ENCODE measurements at places on chromosomes 3 and 15.
A peak's percentile ranks its signal among the peaks of the same experiment; 100 is the strongest.

DNA sequence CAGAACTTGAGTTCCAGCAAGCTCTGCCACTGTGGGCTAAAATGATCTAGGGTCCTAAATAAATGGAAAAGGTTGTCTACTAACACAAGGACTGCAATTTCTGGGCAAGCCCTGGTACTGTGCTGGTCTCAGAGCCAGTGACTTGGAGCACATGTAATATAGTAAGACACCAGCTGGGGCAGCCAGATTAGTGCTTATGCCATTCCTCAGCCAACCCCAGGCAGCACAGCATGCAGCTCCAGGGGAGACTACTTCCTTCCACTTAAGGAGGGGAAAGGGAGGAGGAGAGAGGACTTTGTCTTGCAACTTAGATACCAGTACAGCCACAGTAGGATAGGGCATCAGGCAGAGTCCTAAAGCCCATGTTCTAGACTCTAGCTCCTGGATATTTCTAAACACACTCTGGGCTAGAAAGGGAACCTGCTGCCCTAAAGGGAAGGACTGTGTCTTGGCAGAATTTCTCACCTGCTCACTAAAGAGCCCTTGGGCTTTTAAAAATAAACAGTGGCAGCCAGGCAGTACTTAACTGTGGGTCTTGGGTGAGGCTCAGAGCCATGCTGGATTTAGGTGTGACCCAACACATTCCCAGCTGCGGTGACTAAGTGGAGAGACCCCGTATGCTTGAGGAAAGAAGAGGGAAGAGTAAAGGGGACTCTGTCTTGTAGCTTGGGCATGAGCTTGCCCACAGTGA is 223.7 kb upstream of the BCHE start:
- DNase-seq, result no peak

- DNase-seq, result no peak
Measured at GRCh38 chr3:39209329-39209970, 17.1 kb upstream of the XIRP1 start.

- DNase-seq, result no peak
Measured at GRCh38 chr15:66941791-66942190, 123.6 kb upstream of the SMAD3 start.

- DNase-seq, result no peak
Measured at GRCh38 chr3:64489361-64490044, 198.3 kb downstream of the ADAMTS9 start.

GRCh38 chr3:44924457-44925084 is 50.2 kb downstream of the TGM4 start:
- no peak for DNase-seq

- DNase-seq, result no peak
Measured at GRCh38 chr3:15300323-15301078, 31.9 kb downstream of the SH3BP5 start.

- DNase-seq, result no peak
Measured at GRCh38 chr3:106251160-106251892, 382.5 kb upstream of the CBLB start.

GRCh38 chr15:96312641-96313335 is 17.7 kb upstream of the NR2F2 start:
- DNase-seq, result no peak

DNA sequence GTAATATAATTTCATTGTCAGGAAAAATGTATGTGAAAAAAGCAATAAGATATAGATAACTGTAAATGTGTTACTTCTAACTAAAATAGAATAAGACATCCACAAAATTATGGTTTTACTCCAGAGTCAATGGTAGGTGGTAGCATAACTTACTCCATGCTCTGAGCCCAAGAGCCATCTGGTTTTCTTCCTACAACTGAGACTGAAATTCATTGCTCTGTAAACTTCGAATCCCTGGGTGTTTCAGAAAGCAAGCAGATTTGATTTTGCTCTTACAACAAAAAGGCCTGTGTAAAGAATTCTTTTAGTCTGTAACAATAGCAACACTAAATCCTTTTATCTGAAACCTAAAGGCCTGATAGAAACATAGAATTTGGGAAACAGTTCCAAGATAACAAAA is 805.9 kb downstream of the AGBL1 start:
- DNase-seq, result no peak

- DNase-seq, result no peak
Measured at GRCh38 chr15:69213786-69214185, 53.4 kb downstream of the GLCE start.

GRCh38 chr15:88487178-88487795 is 19.8 kb downstream of the MRPS11 start:
- no peak for DNase-seq

GRCh38 chr15:64854526-64854925 is 12.8 kb downstream of the PLEKHO2 start:
- no peak for DNase-seq

GRCh38 chr3:88744896-88745295 is 362.5 kb upstream of the EPHA3 start:
- DNase-seq, result no peak

DNA sequence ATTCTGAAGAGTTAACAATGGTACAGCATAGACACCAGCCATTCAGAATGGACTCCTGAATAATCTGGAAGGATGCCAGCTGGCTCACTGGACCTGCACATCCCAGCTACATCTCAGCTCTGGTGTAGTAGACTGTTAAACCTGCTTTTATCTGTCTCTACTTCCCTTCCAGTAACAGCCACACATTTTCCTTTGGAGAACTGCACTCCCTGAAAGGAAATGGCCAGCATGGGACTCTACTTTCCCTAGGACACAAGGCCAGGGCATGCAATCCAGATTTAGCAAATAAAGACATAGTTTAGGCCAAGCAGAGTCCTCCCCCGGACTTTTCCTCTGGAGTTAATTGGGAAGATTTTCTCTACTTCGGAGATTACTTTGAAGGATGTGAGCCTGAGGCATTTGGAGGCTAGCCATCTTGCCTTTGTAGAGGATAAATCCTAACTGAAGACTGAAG is 82.7 kb upstream of the TCF12 start:
- peak; percentile 87 for DNase-seq

DNA sequence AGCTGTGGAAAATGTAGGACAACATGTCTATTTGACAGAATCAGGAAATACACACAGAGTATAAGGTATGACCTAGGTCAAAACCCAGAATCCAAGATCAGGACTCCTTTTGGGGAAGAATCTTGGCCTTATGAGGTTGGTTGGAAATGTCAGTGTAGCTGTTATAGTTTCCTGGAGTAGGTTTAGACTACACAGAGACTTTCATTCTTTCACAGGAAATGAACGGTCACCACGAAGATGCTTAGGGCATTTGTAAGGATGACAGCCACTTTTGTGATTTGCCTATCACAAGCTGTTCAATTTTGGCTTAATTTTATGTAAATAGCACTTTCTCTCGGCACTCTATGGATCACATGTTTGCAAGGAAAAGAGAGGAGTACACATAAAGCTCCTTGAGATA is 18.6 kb upstream of the ZBTB20 start:
- DNase-seq, result no peak

GRCh38 chr3:9890249-9891071 is at the start of gene JAGN1:
Gene JAGN1, plus strand, starts transcription at chr3:9890610. Its CDS starts 113 bp downstream, at chr3:9890723.
- peak; percentile 86 for DNase-seq

- DNase-seq, result no peak
Measured at GRCh38 chr3:154758109-154758868, 321.8 kb upstream of the MME start.

DNA sequence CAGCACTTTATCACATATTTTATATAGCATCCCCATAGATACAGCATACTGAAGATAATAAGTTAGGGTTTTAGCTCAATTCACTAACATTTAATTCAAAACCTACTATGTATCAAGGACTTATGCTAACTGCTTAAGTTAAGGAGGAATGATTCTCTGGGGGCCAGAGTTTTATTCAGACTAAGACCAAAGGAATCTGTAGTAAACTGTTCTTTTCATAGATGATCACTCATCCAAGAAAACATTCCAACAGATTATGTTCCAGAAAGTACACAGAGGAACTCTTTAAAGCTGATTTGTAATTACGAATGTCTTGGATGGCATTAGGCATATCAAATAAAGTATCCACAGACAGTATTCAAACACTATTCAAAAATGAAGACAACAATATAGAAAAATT is 226.4 kb downstream of the SCAPER start:
- DNase-seq, result no peak

DNA sequence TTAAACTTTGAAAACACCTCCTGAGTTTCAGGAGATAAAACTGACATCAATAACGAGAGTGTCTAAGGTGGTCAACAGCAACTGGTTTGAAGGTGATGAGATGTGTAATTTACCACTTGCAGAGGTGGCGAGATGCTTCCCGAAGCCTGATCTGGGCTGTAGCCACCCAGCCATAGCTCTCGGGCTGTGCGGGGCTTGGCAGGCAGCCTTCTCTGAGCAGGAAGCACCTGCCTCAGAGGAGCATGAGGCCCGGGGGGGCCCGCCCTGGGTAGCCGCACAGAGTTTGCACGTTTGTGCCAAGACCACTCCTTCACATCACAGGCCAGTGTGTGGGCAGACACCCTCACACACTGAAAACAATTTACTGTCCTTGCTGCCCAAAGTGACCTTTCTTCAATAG is 220.3 kb downstream of the CACNA2D3 start:
- DNase-seq, result no peak

- DNase-seq, result no peak
Measured at GRCh38 chr3:164407111-164407510, 671.2 kb downstream of the SI start.

- peak; percentile 55 for DNase-seq
Measured at GRCh38 chr3:99686955-99687612, 48.7 kb downstream of the COL8A1 start.

DNA sequence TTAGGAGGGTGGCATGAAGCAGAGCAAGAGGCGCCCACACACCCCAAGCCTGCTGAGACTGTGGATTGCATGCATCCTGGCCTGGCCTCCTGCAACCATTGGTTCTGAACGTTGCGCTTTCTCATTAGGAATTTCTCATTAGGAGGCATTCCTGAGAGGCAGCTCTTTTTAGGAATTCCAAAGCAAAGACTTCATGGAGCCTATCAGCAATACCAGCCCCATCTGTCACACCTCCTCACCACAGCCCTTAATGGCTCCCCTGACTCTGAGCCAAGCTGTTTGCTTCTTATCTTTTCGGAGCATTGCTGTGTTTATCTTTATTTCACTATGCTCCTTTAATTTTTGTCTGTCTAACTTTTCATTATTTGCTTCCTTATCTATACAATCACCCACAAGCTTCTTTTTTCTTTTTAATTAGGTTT is 226.9 kb downstream of the CACNA2D3 start:
- no peak for DNase-seq

DNA sequence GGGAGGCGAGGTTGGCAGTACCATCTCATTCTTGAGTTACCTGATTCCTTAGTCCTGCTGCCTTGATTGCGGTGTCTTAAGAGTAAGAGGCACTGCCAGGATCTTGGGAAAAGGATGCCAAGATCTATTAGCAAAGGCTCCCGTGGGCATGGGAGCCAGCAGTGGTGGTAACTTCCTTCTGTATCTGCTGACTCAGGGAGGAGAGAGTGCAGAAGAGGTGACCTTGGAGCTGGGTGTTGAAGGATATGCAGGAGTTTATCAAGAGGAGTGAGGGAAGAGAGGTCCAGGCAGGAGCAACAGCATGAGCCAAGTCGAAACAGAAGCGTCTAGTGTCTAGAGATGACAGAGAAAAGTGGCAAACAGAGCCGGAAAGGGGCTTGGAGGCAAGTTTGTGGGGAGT is 4.5 kb downstream of the MESP2 start:
- no peak for DNase-seq

- DNase-seq, result no peak
Measured at GRCh38 chr15:62327406-62327805, 162.3 kb upstream of the C2CD4B start.

DNA sequence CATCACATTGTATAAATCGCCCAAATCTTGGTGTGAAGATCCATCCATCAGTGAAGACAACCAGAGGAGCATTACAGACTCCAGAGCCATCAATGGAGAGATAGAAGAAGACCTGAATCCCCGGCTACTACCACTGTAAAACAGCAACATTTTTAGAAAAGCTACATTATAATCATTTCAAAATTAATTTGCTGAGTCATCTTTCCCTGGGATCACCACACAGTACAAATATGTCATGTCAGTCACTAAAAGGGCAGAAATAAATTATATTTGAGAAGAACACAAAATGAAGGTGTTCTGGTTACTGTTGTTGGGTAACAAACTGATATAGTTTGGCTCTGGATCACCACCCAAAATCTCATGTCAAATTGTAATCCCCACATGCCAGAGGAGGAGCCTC is 218.5 kb upstream of the STT3B start:
- DNase-seq, result no peak

DNA sequence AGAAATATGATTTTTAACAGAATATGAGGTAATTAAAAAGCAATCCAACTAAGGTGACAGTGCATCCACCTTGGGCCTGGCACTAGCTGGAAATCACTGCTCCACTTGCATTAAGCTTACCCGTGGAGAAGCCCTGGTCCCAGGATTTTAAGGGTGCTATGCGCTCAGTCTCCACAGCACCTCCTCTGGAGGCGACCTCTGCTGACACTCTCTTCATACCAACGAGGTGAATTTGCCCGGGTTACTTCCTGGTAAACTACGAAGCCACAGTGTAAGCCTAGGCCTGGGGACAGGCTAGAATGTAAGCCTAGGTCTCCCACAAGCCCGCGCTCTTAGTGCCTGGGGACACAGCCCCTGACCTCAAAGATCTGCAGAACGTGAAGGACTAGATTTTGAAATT is 793 bp downstream of the APOD start:
- DNase-seq, result no peak

- DNase-seq, result no peak
Measured at GRCh38 chr3:196378146-196378841, 40.1 kb upstream of the TM4SF19 start.

- no peak for DNase-seq
Measured at GRCh38 chr3:195212749-195213375, 58.1 kb downstream of the XXYLT1 start.

GRCh38 chr3:37765591-37766488 is 95.8 kb upstream of the CTDSPL start:
- peak; percentile 47 for DNase-seq

DNA sequence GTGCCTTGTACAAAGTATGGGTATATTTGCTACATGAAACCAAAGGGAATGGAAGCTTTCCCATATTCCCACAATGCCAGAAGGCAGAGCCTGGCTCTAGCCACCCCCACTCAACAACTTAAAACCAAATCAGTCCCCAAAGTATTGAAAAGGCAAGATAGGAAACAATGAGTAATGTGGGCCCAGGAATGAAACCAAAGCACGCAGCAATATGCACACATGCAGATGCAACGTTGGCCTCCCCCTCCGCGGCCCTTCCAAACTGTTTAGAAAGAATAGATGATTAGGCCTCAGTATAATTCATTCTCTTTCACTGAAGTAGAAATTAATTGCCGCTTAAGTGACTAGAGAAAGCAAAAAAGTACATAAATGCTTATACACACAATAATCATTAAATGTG is 59.1 kb downstream of the THRB start:
- DNase-seq, result no peak

DNA sequence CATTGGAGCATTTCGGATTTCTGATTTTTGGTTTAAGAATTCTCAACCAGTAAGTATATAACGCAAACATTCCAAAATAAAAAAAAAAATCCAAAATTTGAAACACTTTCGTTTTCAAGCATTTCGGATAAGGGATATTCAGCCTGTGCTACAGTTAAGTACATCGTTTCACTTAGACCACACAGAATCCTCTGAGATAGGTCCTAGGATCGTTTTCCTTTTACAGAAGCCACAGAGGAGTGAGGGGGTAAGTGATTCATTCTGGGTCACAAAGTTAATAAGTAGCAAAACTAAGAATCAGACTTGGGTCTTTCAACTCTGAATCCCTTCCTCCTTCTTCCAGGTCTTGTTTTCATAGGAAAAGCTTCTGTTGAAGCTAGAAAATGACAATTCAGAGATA is 249.3 kb downstream of the BBX start:
- no peak for DNase-seq

GRCh38 chr15:100873029-100873677 is 6.5 kb upstream of the ALDH1A3 start:
- peak; percentile 62 for DNase-seq
